ENCODE measurements at places on chromosomes 16 and 17.

- no peak for DNase-seq
These were observed 13.2 kb downstream of the DDX42 start for GRCh38 chr17:63786971-63787711.

- no peak for DNase-seq
These were observed 2.3 kb downstream of the RBFOX1 start for GRCh38 chr16:7334801-7335560.

DNA sequence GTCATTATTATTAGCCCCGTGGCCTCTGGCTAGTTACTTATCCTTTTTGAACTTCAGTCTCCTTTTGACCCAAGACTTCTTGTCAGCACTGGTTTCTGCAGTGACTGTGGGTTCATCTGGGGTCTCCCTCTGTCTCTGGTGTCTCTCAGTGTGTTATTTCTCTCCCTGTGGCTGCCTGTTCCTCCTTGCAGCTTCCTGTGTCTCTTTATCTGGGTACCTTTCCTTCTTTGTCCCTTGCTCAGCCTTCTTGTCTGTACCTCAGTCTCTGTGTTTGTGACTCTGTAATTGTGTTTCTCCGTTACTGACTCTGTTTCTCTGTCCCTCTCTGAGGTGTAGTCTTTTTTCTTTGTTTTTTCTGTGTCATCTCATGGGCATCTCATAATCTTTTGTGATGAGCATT, 102.6 kb upstream of the CDH11 start:
- DNase-seq = no peak

- peak; percentile 61 for DNase-seq
These were observed 460.6 kb downstream of the KCNJ2 start for GRCh38 chr17:70629902-70630301.

DNA sequence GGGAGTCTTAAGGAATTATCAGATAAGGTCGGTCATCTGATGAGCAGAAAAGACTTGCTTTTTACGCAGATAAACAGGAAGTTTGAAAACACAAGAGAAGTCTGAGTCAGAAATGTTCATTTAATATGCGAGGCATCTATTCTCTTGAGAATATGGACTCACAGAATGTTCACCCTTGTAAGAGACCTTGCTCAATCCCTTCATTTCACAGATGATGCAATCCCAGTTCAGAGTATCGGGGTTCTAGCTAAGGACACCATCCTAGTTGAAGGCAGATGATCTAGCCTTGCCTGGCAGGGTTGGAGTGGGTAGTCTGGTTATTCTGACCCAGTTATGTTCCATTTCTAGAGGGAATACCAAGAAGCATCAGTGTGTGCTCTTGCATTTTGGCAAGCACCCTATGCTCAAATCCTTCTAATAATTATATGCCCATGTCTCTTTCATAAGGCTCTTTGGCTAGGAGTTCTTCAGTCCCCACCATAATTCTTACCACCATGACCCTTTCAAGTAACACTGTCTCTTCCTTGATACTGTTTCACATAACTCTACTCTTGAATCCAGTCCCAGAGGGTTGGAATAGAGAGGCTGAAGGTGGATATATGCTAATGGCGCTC, 42.5 kb downstream of the YPEL2 start:
- DNase-seq = peak; percentile 50

- DNase-seq = no peak
These were observed 20.2 kb upstream of the NCBP3 start for GRCh38 chr17:3866276-3866675.

- peak; percentile 73 for DNase-seq
These were observed 146.4 kb downstream of the IRX3 start for GRCh38 chr16:54140057-54140787.

DNA sequence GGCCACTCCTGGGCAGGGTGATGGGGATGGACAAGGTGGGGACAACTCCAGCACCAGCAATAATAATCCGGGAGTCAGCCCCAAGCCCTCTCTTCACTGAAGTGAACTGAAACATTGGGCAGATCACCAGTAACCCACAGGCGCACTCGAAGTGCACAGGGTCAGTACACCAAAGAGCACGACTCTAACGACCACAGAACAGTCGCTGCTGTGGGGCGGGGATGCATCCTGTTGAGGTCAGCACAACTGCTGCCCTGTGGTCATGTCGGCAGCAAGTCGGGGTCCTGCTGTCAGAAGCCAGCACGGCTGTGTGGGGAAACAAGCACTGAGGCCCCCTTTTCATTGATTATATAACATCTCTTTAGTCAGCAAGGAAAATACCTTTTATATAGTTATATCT, 14.6 kb downstream of the DNASE1 start:
- peak; percentile 29 for DNase-seq

GRCh38 chr17:56821847-56822534, 11.7 kb downstream of the C17orf67 start:
- DNase-seq = no peak

DNA sequence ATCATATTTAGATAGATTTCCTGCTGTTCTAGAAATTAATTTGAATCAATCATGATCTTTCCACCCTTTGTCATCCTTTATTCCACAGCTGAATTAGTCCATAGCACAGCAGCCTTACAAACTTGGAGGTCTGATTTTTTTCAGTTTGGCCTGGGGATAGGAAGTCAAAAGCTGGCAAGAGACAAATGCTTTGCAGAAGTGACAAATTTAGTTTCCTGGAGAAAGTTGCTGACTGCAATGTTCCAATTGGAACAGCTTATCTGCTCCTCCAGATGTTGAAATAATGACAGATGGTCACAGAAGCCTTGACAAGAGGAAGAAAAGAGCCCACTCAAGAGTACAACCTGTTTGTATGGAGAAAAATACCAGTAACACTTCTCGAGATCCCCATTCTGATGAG, 1276.1 kb upstream of the CDH8 start:
- DNase-seq = peak; percentile 73

- no peak for DNase-seq
These were observed 15.7 kb downstream of the COX10 start for GRCh38 chr17:14084955-14085354.

GRCh38 chr16:89050119-89050867, 43.4 kb upstream of the ACSF3 start:
- DNase-seq = no peak

- no peak for DNase-seq
These were observed 709 bp upstream of the MRPL28 start for GRCh38 chr16:370979-371514.

DNA sequence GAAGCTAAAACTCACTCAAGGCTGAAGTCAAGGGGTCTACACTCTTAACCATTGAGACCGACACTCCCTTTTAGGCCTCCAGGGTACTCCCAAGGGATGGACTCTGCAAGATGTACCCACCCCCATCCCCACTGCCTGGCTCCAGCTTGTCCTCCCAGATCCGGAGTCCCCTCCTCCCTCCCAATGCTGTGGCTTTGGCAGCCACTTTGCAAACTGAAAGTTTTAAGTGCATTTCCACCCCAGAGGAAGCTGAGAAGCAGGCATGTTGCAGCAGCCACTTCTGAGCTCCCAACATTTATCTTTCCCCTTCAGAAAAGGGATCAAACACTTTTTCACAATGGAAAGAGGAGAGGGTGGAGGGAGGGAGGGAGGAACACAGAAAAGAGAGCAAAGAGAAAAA, 115.2 kb downstream of the COPRS start:
- DNase-seq = no peak

- DNase-seq = no peak
These were observed 220.7 kb upstream of the KCNJ16 start for GRCh38 chr17:69854225-69854780.

- peak; percentile 60 for DNase-seq
These were observed 7.9 kb downstream of the ENGASE start for GRCh38 chr17:79082311-79083190.

DNA sequence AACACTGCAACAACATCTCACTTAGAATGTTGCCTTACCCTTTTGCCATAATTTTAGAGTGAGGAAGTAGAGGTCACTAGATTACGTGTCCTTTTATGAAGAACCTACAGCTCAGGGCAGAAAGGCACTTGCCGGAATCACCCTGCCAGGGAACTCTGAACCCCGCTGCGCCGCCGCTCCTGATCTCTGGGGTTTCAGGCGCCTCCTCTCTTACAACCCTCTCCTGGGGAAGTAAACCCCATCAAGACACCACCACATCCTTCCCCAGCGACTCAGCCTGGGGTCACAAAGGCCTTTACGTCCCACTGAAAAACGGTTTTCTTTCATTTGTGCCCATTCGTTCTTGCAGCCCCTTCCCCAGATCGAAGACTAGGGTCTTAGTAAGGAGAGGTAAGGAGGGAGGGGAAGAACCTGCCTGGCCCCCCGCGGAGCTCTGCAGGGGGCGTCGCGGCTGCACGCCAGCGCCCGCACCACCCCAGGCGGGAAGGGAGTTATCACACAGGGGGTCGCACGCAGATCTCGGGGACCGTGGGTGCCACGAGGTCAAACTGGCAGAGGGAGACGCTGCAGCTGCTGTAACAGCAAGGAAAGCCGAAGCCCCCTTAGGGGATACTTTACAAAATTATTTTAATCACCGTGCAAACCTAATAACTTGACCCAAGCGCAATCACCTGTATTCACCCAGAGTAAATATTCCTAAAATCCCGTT, 1.0 kb upstream of the HLF start:
- peak; percentile 37 for DNase-seq

DNA sequence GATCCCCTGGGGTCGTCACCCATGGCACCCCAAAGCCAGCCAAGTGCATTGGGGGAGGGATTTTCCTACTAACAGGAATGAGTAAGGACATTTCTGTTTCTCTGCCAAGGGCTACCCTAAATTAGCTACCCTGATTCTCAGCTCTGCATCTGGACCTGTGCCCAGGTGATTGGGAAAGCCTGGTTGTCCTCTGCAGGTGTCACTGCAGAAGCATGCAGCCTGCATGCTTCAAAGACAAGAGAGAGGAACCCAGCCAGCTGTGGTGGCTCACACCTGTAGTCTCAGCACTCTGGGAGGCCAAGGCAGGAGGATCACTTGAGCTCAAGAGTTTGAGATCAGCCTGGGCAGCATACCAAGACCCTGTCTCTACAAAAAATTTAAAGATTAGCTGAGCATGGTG, 19.6 kb downstream of the BEAN1 start:
- no peak for DNase-seq

GRCh38 chr17:47225436-47225858, 16.3 kb downstream of the MYL4 start:
- DNase-seq = no peak

GRCh38 chr17:72387487-72387886, 266.7 kb downstream of the SOX9 start:
- DNase-seq = no peak

DNA sequence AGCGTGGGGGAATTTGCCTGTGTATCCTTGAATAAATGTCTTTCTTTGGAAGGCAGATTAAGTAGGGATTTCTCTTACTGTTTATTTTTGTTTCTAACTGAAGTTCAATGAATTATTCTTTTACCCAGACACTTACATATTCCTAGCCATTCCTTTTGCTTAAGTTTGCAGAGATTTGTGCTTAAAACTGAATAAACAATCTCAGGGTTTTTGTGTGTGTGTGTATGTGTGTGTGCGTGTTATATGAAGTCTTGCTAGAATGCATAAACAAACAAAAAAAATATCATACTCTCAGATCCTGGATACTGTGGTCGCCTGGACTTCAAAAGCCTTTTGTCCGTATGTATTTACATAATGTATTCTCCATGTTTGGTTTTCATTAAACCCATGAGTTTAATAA, 672.8 kb downstream of the MAF start:
- DNase-seq = no peak

DNA sequence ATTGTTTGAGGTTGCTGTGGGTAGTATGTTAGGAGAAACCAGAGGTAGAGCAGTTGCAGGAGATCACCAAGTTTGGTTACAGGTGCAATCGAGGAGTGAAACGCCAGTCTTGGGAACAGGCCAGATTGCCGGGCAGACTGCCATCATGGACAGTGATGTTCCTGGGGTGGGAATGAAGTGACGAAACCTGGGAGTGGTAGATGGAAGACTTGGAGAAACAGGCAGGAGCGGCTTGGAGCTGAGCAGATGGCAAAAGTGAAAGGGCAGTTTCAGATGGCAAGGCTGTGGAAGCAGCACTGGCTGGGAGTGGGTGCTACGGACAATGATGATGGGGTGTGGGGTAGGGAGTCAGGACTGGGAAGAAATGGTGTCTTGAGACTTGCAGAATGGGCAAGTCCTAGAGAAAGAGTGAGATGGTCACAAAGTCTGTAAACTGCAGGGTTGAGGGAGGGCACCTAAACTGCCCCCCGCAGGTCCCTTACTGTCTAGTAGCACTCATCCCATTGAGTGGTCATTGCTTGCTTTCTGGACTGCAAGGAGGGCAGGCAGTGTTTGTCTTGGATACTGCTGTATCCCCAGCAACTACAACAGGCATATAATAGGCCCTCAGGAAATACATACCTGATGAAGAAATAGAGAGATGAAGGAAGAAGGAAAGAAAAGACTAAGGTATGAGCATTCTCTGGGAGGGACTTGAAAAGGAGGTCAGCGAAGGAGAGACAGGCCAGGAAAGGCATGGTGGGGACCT, 29.5 kb upstream of the ULK2 start:
- no peak for DNase-seq

- DNase-seq = no peak
These were observed 77.2 kb downstream of the TOX3 start for GRCh38 chr16:52469775-52470174.

DNA sequence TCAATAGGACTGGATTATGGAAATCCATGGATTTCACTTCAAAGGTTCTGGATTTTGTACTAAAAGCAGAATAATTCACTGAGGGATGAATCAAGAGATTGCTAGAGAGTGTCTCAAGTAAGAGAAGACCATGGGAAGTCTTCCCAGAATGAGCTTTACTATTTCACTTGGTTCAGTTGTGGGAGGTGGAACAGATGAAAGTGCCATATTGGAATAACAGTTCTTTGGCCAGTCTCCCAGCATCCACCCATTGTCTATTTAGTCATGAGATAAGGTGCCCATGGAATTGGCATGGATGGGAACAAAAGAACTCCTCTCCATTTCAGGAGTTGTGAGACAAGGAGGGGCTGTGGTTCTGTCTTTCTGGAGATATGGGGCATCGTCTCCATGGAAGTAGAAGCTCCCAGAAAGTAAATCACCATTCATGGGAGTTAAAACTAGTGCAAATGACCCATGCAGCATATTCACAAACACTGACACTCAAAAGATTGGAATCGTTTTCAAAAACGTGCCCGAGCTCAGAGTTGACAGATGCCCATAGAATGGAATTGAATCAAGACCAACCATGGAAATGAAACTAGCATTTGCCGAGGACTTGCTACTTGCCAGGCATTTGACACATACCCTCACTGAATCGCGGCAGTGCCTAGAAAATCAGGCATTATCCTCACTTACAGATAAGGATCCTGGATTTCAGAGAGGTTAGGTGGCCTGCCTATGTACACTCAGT, 36.2 kb upstream of the CLEC3A start:
- no peak for DNase-seq

- DNase-seq = peak; percentile 74
These were observed 28.3 kb downstream of the CHD9 start for GRCh38 chr16:53083119-53083518.

DNA sequence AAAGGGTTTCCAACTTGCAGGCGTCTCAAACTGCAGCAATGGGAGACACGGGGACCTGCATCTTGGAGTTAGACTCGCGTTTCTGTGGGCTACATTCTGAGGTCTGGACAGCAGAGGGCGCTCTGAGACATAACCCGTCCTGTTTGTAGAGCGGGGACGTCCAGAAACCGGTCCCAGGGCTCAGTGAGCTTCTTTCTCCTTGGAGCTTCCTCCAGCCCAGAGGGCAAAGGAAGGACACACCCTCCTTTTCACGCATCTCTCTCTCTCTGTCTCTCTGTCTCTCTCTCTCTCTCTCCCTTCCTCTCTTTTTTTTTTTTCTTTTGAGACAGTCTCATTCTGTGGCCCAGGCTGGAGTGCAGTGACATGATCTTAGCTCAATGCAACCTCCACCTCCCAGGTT, 19.8 kb downstream of the COX4I1 start:
- peak; percentile 90 for DNase-seq

GRCh38 chr17:18124345-18125126, 16.0 kb downstream of the MYO15A start:
- DNase-seq = no peak
